ENCODE measurements at places on chromosomes 2 and 18.

DNA sequence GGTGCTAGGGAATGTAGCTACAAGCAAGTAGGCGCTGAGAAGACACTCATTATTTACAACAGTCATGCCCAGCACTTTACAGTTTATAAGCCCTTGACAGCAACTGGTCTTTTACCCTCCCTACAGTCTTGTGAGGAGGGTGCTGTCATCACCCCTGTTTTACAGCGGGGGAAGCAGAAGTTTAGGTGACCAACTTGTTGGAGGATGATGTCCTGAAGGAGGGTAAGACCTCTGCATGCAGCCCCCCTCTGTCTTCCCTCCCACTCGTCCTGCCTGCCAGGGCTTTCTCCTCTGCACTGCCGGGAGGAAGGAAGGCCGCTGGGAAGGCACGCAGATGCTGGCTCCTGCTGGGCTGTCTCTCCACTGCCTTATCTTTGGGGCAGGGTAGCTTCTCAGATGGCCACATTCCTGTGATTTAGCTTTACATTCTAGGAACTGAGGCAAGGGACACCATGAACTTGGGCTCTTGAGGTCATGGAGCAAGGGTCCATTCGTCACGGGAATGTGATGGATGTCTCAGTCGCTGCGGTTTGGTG, 972 bp downstream of the IL1R1 start:
- no peak for DNase-seq

DNA sequence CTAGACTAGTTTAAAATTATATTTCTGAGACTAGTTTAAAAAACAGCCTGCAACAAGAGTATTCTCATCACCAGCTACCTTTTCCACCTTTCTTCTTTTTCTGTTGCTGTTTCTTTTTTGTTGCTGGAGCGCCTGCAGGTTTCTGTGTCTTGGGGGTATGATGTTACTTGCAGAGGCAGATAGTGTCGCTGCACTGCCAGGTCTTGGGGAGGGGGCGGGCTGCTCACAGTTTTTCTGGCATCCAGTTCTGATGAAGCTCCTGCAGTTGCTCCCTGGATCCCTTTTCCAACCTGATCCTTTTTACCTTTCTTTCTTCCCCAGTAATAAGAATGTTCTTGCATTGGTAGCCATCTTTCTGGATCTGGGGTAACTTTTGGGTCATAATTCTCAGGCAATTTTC, 8.0 kb upstream of the C18orf32 start:
- no peak for DNase-seq

- DNase-seq = peak; percentile 70
Measured at GRCh38 chr2:215002500-215002899, 135.9 kb downstream of the ABCA12 start.

GRCh38 chr18:13502585-13502984, 223.8 kb downstream of the FAM210A start:
- DNase-seq = no peak

GRCh38 chr2:96164459-96165184, 19.4 kb upstream of the DUSP2 start:
- no peak for DNase-seq

DNA sequence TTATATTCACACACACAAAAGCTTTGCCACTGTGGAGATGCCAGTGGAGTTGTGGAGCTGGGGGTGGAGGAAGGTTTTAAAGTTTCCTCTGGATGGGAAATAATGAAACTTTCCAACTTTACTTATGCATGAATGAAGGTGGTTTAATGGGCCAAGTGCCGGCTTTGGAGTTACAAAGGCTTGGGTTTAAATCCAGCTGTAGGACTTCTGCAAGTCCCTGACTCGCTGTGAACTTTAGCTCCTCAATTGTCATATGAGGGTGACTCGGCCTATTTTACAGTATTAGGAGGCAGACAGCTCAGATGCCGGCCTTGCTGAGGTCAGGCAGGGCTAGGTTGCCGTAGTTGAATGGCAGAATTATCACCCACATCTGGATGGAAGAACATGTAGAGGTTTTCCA, 415.8 kb upstream of the TRIB2 start:
- DNase-seq = no peak

DNA sequence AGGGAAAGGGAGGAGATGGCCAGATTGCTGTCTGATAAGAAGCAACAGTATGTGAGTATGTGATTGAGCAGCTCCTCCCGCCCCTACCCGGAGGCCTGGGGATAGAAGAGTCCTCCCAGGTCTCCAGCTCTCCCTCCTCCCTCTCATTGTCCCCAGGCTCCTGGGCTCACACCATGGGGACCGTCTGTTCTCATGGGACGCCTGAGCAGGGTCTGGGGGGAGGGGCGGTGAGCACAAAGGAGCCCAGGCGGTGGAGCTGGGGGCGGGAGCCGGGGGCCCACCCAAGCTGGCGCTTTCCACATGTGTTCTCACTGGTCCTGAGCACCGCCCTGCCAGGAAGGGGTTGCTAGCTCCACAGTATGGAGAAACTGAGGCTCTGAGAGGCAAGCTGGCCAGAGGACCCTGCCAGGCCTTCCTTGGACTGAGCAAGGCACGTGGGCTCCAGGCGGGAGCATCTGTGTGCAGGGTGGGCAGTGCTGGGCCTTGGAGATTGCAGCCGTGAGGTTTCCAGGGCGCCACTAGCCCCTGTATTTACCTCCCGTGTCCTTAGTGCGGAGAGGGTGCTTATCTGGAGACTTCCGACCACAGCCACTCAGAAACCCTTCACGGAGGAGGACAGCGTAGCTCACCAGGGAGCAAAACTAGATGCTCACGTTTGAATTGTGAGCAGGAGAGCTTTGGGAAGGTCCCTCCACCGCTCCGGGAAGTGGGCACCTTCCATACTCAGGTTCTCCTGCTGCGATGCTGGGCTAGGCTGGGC, 37.4 kb downstream of the PDIA6 start:
- no peak for DNase-seq

DNA sequence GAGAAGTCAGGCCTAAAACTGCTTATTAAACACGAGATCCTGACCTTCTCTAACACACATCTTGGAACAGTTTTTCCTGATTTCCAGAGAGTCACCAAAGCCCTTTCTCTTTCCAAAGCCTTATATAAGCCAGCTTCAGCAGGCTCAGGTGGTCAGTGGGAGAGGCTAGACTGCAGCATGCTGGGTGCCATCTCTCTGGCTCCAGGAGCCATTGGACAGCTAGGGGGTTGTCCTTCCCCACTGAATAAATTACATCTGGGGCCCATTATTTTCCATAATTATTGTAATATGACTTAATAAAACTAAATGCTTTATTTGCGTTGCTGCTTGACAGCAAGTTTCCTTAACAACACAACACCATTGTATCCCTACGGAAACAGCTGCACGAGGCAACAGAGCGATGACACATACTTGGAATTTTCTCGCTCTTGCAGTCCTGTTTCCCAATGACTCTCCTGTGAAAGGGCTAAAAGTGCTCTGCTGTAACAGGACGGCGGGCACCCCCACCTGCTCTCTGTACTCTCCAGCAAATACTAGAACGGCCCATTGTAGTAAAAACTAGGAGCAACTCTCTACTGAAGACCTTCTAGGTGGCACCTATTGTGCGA, 160.6 kb downstream of the RNF144A start:
- DNase-seq = no peak

GRCh38 chr2:19673213-19673791, 228.5 kb downstream of the TTC32 start:
- no peak for DNase-seq

DNA sequence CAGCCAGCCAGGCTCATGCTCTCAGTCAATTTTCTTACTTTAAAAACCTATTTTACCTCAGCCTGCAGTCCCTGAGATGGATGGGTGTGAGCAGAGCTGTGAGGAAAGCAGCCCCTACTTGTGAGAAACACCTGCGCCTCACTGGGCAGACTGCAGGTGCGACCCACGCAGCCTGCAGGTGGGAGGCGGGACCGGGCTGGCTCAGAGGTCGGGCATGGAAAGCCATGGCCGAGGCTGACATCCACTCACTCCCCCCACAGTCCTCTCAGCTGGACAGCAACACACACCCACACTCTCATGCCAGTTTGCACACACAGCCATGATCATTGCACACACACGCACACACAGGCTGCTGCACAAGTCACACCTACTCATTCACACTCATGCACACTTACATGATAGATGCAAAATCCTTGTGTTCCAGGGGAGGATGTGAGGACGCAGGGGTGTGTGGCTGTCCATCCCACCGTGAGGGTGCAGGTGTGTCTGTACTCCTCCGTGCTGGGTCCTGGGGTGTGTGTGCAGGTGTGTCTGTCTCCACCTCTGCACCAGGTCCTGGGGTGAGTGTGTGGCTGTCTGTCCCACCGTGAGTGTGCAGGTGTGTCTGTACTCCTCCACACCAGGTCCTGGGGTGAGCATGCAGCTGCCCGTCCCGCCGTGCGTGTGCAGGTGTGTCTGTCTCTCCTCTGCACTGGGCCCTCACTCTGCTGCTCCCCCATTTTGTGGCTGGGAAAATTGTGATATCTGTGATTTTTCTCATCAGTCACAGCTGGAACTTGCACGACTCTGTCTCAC, 166.5 kb downstream of the RTP5 start:
- no peak for DNase-seq

DNA sequence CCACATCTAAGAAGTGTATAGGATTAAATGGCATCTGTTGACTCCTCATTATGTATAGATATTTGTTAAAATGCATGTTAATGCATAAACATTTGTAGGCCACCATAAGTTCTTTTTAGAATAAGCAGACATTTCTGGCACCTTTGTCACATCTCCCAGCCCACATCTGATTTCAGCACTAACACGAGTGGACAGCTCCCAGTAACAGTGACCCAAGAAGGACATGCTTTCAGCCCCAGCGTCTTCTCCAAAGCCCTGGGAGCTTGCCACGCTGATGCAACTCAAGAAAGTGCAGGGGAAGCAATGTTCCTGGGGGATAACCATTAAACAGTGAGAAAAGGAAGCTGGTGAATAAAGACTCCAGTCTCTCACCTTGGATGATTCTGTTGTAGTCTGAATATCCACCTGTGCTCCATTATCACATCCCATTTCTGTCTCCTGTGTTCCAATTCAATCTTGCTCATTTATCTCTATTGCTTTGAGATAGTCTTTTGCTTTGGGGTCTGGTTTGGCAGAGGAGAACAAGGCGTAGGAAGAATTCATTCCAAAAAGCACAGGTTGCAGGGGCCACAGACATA, 182.6 kb upstream of the THSD7B start:
- DNase-seq = no peak

- DNase-seq = no peak
Measured at GRCh38 chr2:68646303-68646702, 2.9 kb downstream of the PROKR1 start.

DNA sequence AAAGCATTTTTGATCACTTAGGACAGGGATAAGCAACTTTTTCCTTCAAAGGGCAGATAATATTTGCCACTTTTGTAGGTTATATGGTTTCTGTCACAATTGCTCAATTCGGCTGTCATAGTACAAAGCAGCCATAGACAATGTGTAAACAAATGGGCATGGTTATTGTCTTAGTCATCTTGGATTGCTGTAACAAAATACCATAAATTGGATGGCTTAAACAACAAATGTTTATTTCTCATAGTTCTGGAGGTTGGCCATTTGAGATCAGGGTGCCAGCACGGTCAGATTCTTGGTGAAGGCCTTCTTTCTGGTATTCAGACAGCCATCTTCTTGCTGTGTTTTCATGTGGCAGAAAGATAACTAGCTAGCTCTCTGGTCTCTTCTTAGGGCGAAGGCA, 91.2 kb downstream of the TAF4B start:
- no peak for DNase-seq

GRCh38 chr18:44816050-44816449, 135.4 kb downstream of the SETBP1 start:
- peak; percentile 28 for DNase-seq

DNA sequence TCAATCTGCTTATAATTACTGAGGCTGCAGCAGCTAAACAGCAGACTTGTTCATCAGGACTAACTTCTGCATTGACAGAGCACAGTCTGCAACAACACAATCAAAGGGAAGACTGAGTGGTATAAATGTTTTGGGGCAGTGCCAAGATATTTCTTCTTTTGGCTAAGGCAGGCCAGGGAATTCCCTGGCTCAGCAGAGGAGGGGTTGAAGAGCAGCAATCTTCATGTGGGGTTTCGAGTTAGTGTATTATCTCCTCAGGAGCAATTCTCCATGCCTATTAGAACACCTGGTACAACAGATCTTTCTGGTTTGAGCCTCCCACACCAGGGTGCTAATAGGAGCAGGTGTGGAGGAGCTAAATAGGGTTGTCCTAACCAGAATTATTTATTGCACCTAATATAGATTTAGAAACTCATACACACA, 103.0 kb upstream of the STK17B start:
- DNase-seq = peak; percentile 85

GRCh38 chr2:156490466-156490840, 54.3 kb downstream of the GPD2 start:
- DNase-seq = no peak

GRCh38 chr2:240277807-240278522, 137.5 kb upstream of the OTOS start:
- no peak for DNase-seq

- peak; percentile 42 for DNase-seq
Measured at GRCh38 chr2:207847807-207848544, 78.3 kb upstream of the FZD5 start.

- DNase-seq = no peak
Measured at GRCh38 chr18:11724781-11725180, 35.7 kb downstream of the GNAL start.

DNA sequence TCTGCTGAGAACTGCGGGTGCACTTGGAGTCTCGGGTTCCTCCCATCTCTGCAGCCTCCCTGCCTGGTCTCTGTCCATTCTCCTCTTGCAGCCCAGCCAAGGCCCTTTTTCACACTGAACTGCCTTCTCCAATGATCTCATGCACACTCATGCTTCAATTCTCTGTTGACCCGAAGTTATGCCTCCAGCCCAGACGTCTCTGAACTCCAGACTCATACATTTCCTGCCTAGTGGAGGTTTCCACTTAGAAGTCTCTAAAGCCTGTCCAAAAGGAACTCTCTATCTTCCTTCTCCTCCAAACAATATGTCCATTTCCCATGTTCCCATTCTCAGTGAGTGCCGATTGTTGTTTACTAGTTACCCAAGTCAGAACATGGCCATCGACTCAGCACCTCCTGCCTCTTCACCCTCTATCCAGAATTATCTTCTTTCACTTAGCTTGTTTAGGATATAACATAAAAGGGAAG, 155.2 kb downstream of the IRS1 start:
- no peak for DNase-seq

DNA sequence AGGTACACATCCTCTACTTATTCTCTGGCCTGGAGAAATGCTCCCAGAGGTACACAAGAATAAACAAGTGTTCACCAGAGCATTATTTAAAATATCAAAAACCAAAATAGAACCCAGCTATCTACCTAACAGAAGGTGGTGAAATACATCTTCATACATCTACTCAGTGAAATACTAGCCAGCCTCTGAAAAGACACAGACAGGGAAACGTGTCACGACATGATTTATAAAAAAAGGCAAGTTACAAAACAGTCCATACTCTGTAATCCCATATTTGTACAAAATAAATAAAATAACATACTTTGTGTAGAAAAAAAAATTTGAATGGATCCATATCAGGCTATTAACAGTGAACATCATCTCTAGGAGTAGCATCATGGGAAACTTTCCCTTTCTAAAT, 38.2 kb downstream of the KANSL3 start:
- no peak for DNase-seq

DNA sequence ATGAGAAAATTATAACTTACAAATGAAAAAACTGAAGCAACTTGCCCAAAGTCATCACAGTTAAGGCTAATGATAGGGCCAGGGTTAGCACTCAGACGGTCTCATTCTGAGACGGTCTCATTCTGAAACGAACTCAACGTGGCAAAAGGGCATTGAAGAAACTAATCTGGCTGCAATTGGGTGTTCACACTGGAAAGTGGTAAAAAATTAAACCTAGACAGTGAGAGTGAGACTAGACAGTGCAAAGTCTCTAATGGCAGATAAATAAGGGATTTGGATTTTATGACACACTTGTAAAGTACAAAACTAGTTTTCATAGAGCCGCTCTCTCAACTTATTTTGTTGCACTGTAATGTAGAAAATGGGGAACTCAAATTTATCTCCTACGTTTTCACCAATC, 9.2 kb downstream of the LRPPRC start:
- DNase-seq = no peak

All from NCI-H2227 treated with DMSO at 0.1 percent for 48 hours (cell line).